LoVo (cell line): ENCODE measurements at places on chromosomes 2 and 18.

GRCh38 chr2:231725476-231725875 lies 17.2 kb downstream of the PTMA start:
- DNase-seq = no peak

- DNase-seq = no peak
These were observed 62.0 kb downstream of the BIRC6 start for GRCh38 chr2:32418778-32419177.

- DNase-seq = no peak
These were observed 327.5 kb upstream of the HNRNPA3 start for GRCh38 chr2:176885001-176885643.

DNA sequence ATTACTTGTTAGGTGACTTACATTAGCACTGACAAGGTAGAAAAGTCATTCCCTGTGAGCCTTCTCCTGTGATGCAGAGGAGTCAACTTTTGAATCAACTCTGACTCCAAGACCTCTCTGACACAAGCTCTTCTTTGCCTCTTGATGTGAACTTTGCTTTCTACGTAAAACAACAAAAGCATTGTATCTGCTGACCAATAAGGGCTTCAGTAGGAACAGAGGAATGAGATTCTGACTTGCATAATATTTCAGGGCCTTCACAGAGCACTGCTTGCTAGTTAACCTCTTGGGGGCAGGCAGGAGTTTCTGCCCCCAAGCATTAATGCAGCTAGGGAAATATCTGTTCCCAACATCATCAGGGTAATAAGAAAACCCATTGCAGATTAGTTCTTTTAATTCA lies 791.5 kb downstream of the BCL11A start:
- DNase-seq = no peak

DNA sequence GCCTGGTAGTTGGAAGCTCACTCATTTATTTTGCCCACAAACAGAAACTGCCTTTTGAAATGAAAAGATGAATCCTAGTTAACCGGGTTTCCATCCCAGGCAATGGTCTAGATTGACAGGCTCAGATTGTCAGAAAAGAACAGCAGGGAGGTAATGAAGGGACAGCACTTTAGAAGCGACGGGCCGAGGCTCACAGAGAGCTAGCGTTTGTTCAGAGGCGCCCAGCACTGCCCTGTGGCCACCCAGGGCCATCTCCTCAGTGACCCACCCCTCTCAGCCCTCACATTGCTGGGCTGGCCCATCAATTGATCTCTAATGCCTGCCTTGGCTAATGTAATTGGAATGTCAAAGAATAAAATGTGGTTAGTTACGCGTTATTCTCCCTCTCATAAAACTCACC lies 304.8 kb downstream of the CDCA7 start:
- no peak for DNase-seq

GRCh38 chr18:23386317-23386716 lies 66.8 kb upstream of the RIOK3 start:
- no peak for DNase-seq

DNA sequence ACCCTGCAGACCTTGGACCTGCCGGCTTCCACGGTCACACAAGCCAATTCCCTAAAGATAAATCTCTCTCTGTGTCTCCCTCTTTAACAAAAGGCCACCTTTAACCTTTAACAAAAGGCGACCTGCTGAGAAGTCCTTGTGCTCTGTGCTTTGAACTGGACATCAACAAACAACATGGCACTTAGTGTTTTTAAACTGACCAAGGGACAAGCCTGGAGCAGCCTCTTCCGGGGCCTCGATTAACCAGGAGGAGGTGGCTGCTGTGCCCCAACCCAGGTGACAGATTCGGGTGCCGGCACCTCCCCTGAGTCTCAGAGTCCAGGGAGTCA lies 135.3 kb downstream of the RTP5 start:
- DNase-seq = no peak

GRCh38 chr2:186542002-186542401 lies 47.9 kb upstream of the ITGAV start:
- no peak for DNase-seq

- no peak for DNase-seq
These were observed 123.2 kb upstream of the FZD5 start for GRCh38 chr2:207892716-207893402.

- no peak for DNase-seq
These were observed 200.6 kb downstream of the ZBTB7C start for GRCh38 chr18:48208432-48209140.

DNA sequence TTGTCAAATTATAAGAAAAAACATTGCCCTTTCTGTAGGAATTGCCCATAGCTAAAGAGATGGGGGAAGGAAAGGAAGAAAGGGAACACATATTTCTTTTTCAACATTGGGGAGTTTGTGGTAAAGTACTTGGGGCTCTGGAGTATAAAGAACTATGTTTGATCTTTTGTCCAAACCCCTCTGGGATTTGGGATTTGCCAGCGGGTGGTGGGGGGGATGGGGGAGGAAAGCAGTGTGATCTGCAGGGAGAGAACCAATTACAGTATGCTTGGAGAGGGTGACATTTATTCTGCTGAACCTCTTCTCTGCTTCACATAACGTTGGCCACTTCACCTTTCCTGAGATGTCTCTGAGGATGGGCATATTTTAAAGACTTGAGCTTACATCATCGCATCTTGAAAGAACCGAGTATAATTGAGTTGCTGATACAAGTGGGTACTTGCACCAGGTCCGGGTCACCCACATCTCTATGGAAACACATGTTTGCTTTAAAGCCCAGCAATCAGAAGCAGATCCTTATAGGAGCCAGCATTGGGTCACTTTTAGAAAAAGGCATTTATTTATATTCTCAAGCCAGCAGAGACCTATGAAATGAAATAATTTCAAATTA lies 73.1 kb downstream of the SPATS2L start:
- no peak for DNase-seq

DNA sequence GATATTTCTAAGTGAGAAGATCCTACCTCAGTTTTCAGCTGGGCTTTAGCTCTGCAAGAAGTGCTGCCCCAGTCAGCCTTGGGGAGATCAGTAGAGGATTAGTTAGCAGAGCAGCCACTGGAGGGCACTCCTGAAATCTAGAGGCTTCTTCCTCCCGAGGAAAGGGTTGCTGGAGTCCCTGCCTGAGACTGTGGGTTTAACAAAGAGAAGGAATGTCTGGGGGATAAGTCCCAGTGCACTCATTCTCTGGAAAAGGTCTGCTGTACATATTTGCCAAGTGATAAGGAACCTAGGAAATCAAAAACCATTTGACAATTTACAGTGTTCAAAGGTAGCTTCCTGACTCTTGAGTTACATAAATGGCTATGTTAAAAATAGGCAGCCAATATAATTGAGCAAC lies 207.2 kb downstream of the SLC8A1 start:
- no peak for DNase-seq
